ENCODE measurements at places on chromosomes 1 and 21. TPM values are rescaled to one million over a fixed set of nuclear protein-coding genes. Genes with fewer than 3 reads are reported as not detected.

OR2T34 gene
- total RNA-seq = not detected

DNA sequence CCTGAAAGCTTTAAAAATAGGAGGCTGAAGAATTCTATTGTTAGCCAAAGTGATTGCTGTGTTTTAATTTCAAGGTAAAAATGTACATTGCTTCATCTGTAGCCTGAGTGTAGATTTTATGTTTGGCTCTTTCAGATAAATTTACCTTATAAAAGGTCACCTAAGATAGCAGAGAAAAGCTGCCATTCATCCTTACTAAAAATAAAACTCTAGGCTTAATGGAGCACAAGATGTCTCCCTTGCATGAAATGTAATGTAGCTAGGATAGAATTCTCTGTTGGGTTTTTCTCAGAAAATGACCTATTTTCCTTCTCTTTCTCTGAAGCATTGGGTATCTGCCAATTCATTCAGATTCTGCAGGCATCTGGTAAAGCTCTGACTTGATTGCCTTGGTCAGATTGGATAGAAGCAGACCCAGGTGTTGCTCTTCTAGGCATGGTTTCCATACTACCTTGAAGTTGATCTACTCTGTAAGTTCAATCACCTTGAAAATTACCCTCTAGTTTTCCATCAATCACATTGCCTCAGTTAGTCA, 176.6 kb upstream of the GORAB start:
- DNase-seq = no peak
- H3K36me3 ChIP-seq = no peaks in the 10 kb centered on the region
- H3K27me3 ChIP-seq = no peaks in the 10 kb centered on the region
- H3K27ac ChIP-seq = no peak overlapping the region

KCNH1 gene
- total RNA-seq = not detected

GRCh38 chr1:1997576-1997975, 6.0 kb downstream of the CFAP74 start:
- H3K27ac ChIP-seq = no peak overlapping the region
- DNase-seq = no peak
- no peak overlapping the region for H3K4me3 ChIP-seq
- peaks cover 2% of the 10 kb centered on the region for H3K36me3 ChIP-seq
- H3K27me3 ChIP-seq = peaks cover 17% of the 10 kb centered on the region

DNA sequence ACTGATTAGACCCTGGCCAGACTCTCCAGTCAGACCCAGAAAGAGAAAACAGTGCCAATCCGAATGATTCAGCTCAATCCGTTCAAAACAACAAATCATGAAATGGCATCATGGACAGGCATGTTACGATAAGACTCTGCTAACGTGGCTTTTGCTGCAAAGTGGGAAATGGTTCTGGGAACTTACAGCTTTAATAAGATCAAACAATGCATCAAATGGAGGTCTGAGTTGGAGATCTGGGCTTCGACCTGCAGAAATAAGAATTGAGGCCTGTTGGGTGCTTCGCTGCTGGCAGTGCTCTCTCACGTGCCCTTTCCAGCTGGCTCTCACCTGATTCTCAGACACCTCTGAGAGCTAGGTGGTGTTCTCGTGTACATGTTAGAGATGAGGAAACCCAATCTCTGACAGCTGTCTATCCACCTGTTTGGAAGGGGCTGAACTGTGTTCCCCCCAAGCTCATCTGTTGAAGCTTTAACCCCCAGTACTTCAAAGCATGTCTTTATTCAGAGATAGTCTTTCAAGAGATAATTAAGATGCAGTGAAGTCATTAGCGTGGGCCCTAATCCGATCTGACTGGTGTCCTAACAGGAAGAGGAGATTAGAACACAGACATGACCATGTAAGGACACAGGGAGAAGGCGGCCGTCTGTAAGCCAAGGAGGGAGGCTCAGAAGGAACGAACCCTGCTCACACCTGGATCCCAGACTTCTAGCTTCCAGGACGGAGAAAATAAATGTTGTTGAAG, 45.5 kb upstream of the ETS2 start:
- no peaks in the 10 kb centered on the region for H3K36me3 ChIP-seq
- H3K4me1 ChIP-seq = peaks cover 6% of the 10 kb centered on the region
- no peak overlapping the region for H3K4me3 ChIP-seq
- no peak overlapping the region for H3K27ac ChIP-seq
- H3K27me3 ChIP-seq = peaks cover 15% of the 10 kb centered on the region

MLLT11 gene
- 4.1 TPM for total RNA-seq

- H3K4me3 ChIP-seq = no peak overlapping the region
- H3K4me1 ChIP-seq = peaks cover 2% of the 10 kb centered on the region
- peaks cover 32% of the 10 kb centered on the region for H3K27me3 ChIP-seq
- no peak overlapping the region for H3K27ac ChIP-seq
Measured at GRCh38 chr1:207579436-207579799, 65.5 kb upstream of the CR1L start.

GRCh38 chr1:226948996-226949395, 8.9 kb downstream of the COQ8A start:
- no peaks in the 10 kb centered on the region for H3K36me3 ChIP-seq
- no peaks in the 10 kb centered on the region for H3K4me1 ChIP-seq
- no peak overlapping the region for H3K27ac ChIP-seq
- DNase-seq = no peak
- H3K4me3 ChIP-seq = no peak overlapping the region

- H3K4me1 ChIP-seq = no peaks in the 10 kb centered on the region
- no peak overlapping the region for H3K27ac ChIP-seq
- H3K27me3 ChIP-seq = no peaks in the 10 kb centered on the region
- H3K36me3 ChIP-seq = peaks cover 7% of the 10 kb centered on the region
Measured at GRCh38 chr1:64755361-64755760, 10.5 kb downstream of the RAVER2 start.

GRCh38 chr1:160996178-160996577, 24.8 kb downstream of the F11R start:
- peaks cover 19% of the 10 kb centered on the region for H3K4me1 ChIP-seq
- H3K4me3 ChIP-seq = no peak overlapping the region
- H3K27me3 ChIP-seq = peaks cover 3% of the 10 kb centered on the region
- no peak overlapping the region for H3K27ac ChIP-seq

Measured in activated CD8-positive, alpha-beta memory T cell treated with anti-CD3 and anti-CD28 coated beads, Interleukin-2, amount 10 ng/mL, durations not matched to agents 7 days and 5 days (primary cell).